Bronchus fibroblast of lung (primary cell): ENCODE measurements at places on chromosomes 2 and 18. TPM values are rescaled to one million over a fixed set of nuclear protein-coding genes. Genes with fewer than 3 reads are reported as not detected.

The SLC4A3 gene
- total RNA-seq: 1.3 and 1.8 TPM in 2 replicates

The KYNU gene
- 1.0 and 1.3 TPM in 2 replicates for total RNA-seq

The IL1A gene
- under 0.01 TPM in 1 of 2 replicates, not detected in the other for total RNA-seq

The ACOXL gene
- not detected in 2 replicates for total RNA-seq

The LYG2 gene
- total RNA-seq: not detected in 2 replicates

The CD8B2 gene
- not detected in 2 replicates for total RNA-seq

The REL gene
- 1.3 and 3.2 TPM in 2 replicates for total RNA-seq

The LYG1 gene
- 0.45 TPM in 1 of 2 replicates, not detected in the other for total RNA-seq

The GLB1L gene
- 11.4 and 12.9 TPM in 2 replicates for total RNA-seq

The PPP1CB gene
- total RNA-seq: 82.7 and 87.9 TPM in 2 replicates

The LAMA1 gene
- total RNA-seq: 6.2 and 7.0 TPM in 2 replicates

The AFF3 gene
- 9.1 and 11.3 TPM in 2 replicates for total RNA-seq

The CXCR1 gene
- total RNA-seq: not detected in 2 replicates

The KCNG3 gene
- not detected in 2 replicates for total RNA-seq

The DES gene
- 3.0 and 5.0 TPM in 2 replicates for total RNA-seq

The DRC1 gene
- not detected in 2 replicates for total RNA-seq

The SLC5A7 gene
- not detected in 2 replicates for total RNA-seq
